ENCODE measurements at places on chromosomes 11 and 22. TPM values are rescaled to one million over a fixed set of nuclear protein-coding genes. Genes with fewer than 3 reads are reported as not detected.

Gene SLC22A6
- polyA plus RNA-seq: not detected

Gene CHCHD10
- polyA plus RNA-seq: 27.3 TPM

Gene P2RY2
- polyA plus RNA-seq: 4.9 TPM

Gene GGT1
- 1.2 TPM for polyA plus RNA-seq

Gene SLC37A2
- polyA plus RNA-seq: 2.1 TPM

Gene JAM3
- polyA plus RNA-seq: 78.8 TPM

Gene GPR83
- 0.07 TPM for polyA plus RNA-seq

GRCh38 chr22:24061124-24061684 is 50.1 kb downstream of the CABIN1 start:
- DNase-seq: no peak

DNA sequence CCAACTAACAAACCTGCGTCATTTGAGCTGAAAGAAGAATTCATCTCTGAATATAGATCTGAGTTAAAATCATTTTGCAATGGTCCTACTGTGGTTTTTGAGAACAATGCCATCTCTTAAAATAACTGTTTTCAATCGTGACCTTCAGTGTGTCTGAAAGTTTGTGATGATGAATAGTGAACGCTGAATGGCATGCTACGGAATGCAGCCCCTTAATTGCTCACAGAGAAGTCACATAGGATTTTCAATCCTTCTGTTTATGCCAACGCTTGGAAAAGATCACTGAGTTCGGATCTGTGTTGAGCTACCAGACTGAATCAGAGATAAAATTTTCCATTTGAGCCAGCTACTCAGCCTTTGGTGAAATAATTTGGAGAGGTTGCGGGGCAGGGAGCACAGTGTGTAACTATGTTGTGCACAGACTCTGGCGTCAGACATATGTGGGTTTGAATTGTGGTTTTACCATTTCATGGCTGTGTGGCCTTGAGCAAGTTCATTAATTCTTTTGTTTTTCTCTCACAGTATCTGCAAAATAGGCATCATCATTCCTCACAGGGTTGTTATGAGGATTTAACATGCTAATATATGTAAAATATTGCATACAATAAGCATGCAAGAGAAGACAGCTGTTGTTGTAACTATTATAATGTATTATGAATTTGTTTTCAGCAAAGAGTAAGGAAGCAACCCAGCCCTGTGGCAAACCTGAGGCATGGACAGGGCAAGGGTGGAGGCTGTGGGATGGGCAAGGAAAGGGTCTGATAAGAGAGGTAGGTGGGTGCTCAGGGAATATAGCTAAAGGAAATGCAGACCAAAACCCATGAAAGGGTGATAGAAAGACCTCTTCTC is 679.9 kb downstream of the KCNA4 start:
- no peak for DNase-seq

DNA sequence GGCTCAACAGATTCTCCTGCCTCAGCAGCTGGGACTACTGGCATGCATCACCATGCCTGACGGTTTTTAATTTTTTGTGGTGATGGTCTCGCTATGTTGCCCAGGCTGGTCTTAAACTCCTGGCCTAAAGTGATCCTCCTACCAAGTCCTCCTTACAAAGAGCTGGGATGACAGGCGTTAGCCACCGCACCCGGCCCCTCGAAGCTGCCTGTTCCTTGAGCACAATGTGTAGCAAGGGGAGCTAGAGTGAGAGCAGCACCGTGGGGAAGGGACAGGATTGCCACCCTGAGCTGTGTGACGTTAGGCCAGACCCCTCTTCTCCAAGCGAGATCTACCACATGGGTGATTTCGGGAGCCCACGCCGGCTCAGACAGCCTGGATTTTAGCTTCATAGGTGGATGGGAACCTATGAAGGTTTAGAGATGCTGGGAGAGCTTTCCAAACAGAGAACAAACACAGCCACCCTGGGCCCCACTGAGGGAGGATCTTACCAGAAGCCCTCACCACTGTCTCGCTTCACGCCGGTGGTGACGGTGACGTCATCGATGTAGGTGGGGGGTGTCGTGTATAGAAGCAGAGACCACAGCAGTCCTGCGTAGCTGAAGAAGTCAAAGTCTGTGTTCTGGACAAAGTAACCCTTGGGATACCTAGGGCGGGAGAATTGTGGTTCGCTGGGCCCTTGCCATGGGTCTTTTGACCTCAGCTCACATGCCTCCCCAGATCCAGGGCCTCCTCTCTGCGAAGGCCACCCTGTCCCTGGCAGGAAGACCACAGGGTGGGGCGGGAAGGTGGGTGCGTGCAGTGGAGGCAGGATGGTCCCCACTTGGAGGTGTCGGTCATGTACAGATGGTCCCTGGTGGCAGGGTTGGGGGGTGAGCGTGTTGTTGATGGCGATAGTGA is 23.1 kb downstream of the RGL4 start:
- DNase-seq: no peak

GRCh38 chr11:1776331-1776851 is 12.7 kb upstream of the CTSD start:
- DNase-seq: no peak

GRCh38 chr11:120657306-120658070 is 145.9 kb downstream of the GRIK4 start:
- no peak for DNase-seq

DNA sequence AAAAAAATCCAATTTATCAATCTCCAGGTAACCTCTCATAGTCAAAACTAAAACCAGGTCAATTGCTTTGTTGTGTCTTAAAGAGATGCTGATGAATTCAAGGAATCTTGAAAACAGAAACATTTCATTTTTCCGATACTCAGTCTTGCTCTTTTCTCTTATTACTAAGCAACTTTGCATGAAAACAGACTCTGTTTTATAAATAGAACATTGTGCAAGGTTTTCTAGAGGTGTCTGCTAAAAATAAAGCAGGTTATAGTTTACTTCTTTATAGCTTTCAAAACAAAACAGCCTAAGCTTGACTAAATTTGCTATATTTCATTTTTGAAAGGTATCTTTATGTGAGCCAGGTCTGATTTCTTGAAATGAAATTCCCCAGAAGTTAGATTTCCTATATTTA is 109.3 kb downstream of the ARL14EP start:
- DNase-seq: no peak

GRCh38 chr11:1772270-1773130 is 8.8 kb upstream of the CTSD start:
- DNase-seq: peak; percentile 68

GRCh38 chr11:8382436-8383053 is 118.9 kb upstream of the LMO1 start:
- DNase-seq: no peak

GRCh38 chr22:23517804-23518375 is 62.2 kb downstream of the IGLL1 start:
- DNase-seq: no peak

- no peak for DNase-seq
These were observed 16.3 kb downstream of the FXYD6 start for GRCh38 chr11:117860139-117860538.

DNA sequence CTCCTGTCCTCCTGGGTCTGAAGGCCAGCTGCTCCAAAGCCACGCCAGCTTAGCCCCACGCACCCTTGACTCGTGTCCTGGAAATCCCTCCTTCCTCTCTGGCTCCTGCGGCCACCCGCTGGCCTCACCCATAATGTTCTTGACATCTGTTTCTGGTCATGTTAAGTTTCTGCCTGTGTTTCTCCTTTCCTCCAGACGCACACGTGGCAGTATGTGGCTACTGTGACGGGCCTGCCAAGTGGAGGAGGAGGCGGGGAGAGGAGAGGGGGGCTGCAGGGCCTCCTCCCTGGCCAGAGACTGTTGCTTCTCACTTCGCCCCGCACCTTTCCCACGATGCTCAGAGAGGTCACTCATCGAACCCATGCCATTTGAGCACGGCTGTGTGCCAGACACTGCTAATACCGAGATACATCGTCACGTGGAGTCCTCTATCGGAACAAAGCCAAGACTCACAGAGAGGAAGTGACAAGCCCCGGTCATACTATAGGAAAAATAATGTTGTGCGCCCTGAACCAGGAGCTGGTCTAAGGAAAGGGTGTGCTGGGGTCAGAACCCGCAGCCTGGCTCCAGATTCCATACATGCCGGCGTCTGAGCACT is 11.5 kb downstream of the C1QTNF6 start:
- DNase-seq: peak; percentile 96

DNA sequence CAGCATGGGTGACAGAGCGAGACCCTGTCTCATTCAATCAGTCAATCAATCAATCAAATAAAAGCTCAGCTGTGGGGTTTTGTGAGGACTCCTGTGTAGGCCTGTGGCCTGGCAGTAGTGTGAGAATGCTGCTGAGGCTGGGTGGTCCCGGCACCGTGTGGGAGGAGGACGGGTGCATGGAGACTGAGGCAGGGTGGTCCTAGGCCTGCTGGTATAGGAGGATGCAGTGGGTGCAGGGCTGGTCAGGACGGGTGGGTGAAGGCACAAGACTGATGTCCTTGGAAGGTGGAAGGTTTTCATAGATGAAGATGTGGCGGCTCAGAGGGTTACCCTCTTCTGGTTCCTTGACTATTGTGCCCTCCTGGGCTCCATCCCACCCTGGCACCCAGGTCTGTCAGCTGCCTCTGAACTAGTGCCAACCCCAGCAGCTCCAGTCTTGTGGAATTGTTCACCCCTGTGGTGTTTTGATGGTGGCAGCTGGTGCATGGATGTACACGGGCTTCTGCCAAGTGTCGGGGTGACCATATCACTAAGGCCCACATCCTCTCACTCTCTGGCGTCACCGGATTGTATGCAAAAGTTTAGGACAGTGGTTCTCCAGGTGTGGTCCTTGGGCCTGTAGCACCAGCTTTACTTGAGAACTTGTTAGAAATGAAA is 23.7 kb downstream of the TANGO2 start:
- DNase-seq: no peak

DNA sequence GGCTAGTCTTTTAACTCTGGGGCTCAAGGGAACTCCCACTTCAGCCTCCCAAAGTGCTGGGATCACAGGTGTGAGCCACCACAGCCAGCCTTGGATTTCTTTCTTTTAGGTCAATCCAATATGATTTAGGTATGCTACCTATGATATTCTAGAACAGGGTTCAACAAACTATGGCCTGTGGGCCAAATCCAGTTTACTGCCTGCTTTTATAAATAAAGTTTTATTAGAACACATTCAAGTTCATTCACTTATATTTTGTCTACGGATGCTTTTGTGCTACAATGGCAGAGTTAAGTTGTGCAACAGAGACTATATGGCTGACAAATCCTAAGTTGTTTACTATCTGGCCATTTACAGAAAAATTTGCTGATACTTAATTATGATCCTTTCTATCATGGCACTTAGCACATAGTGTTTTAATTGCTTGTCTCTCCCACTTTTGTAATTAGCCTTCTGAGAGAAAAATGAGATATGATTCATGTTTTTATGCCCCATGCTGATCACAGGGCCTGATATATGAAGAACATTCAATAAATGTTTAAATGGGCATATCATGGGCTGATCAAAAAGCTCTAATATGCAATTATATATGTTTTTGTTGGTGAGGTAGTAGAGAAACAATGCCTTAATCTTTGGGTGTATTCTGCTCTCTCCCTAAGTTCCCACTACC is 109.6 kb downstream of the STIM1 start:
- DNase-seq: no peak

- DNase-seq: no peak
These were observed 8.9 kb downstream of the MN1 start for GRCh38 chr22:27792452-27793161.

Data from endothelial cell of umbilical vein (primary cell).